Stimulated activated CD4-positive, alpha-beta T cell treated with anti-CD3 and anti-CD28 coated beads, TNF-alpha, amount 100 ng/mL, for 4 hours (primary cell): ENCODE measurements at places on chromosomes 5 and 9.

DNA sequence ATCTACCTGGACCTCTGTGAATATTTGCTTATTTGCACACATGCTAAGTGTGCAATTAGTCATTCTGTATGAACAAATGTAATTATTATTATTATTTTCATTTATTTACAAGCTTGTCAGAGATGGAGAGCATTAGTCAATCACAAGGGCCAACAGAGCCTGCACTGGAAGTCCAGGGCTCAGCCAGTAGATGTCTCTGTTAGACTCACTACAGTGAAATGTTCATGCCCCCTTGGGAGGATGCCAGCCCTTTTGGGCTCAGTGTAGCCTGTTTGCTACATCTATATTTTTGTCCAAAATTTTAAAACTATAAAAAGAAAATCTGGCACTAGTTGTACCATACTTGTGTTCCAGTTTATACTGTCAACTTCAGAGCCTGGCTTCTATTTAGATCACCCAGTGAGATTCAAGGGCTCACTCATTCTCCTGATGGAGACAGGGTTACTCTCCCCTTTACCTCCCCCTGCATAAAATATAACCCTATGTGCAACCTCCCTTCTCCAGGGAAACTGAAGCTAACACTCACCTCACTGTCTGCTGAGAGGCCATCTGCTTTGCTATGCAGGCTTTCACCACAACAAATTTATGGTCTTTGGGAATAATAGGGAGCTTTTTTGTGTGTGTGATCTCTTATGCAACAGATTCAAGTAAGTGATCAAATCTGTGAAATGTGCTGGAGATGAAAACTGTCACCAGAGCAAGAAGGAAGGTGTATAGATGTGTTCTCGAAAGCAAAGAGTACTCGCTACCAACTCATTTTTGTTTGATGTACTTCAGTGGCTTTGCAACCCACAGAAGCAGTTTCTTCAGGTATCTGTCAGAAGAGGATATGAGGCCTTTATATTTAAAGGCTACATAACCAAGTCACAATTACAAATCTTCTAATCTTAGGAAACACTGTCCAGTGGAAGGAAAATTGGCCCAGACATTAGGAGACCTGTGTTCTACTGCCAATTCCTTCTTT, 99.9 kb upstream of the TLE4 start:
- DNase-seq = no peak

DNA sequence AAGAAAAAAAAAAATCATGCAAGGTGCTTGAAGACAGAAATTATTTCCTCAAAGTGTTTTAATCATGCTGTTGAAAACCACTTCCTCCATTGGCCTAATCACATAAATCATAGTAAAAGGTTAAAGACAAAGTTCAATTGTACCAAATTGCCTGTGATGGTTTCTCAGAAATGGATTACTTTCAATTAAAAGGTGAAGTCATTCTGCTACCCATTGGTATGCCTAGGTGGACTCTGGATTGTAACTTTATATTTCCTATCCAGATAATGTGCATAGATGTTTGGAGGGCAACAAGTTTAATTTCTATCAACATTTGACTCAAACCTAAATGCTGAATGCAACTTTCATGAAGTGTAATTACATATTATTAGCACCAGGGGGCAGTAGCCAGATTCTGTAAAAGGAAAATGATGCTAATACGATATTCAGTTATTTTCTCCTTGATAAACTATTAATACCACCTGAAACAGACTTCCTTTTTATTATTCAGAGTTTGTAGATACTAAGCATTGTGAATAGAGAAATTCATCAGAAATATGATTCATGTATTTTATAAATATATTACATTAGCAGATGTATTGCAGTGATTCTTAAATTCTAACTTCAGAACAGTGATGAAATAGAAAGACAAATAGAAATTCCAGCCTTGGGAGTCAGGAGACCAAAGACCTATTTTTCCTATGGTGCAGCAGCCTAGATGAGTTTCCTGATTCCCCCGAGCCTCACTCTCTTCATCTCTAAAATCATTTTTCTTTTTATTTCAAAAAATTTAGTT, 148.2 kb downstream of the CAAP1 start:
- no peak for DNase-seq

DNA sequence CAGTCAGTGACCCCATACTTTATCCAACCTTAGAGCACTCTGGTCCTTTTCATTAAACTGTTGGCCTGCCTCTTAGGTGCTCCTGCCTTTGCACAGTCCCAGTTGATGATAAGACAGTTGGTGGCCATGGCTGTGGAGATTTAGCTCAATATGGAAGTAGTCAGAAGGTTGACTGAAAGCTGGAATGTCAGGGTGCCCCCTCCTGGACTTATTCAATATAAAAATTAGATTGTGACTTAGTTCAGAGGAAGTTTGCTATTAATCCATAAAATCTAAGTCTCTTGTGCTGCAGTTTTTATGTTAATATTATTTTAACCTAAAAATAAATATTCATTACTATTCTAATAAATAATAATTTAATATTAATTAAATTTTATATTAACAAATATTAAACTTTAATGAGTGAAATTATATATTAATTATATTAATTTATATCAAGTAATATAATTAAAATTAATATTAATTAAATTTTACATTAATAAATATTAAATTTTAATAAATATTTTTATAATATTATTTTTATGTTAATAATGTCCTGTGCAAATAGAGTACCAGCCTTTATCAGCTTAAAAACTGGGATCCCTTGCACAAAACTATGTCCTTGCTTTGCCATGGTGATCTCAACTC, 77.7 kb upstream of the ADAMTSL1 start:
- DNase-seq = no peak

DNA sequence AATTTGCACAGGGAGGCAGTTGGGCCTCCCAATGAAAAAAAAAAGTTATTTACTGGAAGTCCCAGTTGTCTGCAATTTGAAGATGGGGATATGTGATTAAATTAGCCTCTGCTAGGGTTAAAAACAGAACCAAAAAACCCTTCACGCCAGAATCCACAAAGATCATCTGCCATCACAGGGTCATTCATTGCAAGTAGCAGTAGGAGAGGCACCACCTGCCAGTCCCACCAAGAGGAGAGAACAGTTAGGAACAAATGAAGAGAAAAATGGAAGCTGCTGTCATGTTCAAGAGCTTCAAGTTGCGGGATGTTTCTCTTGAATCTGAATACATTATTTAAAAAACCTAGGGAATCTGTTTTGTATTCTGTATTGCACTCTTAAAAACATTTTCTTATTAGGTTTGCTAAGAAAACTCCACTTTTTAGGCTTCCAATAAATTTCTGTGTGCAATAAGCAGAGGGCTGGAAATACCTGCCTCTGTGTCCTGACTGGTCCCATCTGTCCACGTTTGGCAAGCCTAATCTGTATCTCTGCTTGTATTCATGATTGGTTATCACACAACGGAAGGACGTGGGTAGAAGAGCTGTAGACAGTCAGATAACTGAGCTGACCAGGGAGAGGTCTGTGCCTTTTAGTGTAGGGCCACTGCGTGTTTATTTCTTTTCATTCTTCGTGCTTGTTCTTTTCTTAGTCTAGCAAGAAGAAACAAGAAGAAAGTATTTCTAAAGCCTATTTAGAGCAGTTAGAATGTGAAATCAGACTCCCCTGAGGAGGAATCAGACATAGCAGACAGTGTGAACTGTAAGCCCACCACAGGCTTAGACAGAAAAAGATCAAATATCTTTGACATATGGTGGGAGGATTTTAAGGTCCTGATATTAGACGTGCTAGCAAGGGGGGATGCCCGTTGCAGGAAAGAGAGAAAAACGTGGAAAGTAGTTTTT, 630.6 kb upstream of the SEMA6A start:
- no peak for DNase-seq

DNA sequence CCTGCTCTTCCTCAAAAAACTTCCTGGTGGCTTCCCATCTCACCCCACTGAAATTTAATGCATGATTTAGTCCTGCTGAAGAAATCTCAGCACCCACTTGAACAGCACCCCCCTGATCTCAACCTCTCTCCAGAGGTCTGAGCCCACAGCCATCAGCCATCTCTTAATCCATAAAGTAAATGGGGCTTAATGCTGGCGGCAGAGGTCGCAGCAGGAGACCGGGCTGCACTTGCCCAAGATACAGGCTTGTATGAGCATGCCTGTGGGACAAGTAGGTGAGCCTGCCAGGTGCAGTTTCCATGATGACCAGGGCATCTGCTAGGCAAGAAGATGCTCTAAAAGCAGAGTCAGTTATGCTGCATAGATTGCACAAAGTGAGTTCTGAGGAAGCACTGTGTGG, 52.4 kb upstream of the CTXN3 start:
- no peak for DNase-seq

DNA sequence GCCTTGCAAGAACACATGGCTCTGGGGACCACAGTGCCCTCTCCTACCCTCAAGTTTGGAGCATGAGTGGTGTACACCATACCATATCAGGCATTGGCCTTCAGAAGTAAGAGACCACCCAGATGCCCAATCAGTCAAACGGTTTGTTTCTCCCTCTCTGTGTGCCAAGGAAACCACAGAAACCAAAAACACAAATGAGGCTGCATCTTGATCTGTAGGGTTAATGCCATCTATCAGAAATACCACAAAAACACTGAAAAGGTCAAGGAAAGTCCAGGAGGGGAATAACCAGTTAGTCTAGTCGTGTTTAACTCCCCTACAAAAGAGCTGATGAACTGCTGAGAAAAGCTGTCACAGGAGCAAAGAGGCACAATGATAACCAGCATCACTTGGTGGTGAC, 78.4 kb downstream of the INSYN2B start:
- no peak for DNase-seq

DNA sequence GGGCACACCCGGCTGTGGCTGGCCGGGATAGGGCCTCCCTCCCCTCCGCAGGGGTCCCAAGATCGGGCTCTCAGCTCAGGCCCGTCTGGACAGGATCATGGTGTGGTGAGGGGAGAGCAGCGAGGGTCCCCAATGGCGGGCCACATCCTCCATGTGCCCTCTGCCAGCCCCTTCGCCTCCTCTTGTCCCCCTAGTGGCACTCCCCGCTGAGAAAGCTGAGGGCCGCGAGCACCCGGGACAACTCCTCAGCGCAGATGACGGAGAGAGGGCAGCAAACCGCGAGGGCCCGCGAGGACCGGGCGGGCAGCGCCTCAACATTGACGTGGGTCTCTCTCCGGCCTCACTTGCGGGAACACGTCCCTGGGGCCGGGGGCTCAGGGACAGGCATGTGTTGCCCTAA, 24.6 kb downstream of the NKD2 start:
- DNase-seq = no peak

DNA sequence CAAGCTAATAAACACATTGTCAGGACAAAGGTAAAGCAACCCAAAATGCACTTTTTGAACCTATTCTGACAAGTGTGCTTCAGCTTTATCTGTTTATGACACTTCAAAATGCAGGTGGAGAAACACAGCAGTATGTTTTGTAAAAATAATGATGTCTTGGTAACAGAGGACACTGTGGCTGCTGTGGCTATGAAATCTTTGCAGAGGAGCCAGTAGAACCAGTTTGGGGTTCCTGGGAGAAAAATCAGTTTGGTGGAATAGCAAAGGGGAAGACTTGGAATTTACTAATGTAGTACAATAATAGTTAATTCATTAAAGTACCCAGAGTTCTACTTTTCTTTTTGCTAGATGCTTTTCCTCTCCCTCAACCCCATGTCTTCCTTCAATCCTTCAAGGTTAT, 40.6 kb downstream of the SIL1 start:
- no peak for DNase-seq

DNA sequence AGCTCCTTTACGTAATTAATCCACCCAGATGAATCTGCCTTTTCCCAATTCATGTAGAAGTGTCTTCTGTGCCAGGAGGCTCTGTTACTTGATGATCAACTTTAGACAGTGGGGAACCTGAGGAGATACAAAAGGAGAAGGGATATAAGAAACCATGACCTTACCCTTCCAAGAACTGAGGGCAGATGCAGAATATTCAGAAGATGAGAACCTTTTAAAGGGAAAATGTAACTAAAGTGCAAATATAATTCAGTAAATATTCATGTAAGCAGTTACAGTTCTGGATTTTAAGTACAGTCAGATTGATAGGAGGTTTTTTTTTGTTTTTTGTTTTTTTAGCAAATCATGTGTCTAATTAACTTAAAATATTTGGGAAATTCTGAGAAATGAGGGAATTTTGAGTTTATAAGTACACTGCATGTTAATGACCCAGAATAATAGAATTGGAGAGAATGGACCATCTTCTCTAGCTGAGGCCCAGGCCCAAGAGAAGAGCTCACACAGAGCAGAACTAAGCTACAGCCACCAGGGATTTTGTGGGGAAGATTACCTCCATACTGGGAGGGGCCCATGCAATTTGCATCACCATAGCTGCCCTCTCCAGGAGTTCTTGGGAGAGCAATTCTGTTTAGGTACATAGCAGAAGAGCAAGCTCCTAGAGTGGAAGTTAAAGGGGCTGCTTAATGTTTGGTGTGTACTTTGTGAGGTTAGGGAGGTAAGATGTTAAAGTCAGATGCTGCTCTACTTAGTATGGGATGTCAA, 61.5 kb downstream of the SV2C start:
- DNase-seq = no peak
